ENCODE measurements at places on chromosomes 1 and 21.

- no peak for DNase-seq
These were observed 270.0 kb downstream of the USP25 start for GRCh38 chr21:15999741-16000140.

DNA sequence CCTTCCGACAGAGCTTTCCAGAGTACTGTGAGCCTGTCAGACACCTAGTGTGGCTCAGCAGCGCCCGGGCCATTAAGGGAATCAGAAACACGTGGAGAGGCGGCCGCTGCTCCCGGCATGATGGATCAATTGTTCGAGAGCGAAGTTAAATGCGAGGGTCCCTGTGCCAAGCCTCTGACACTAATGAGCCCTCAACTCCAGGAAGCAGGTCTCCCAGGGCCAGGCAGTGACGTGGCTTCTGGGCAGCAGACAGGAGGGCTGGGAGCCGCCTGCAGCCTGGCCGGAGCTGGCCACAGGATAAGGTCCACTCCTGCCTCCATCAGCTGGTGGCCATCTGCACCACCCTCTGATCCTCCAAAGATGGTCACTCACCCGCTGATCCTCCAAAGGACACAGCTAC, 67.5 kb upstream of the CLDN14 start:
- no peak for DNase-seq

- no peak for DNase-seq
These were observed 569 bp downstream of the KHDC4 start for GRCh38 chr1:155933591-155934096.

DNA sequence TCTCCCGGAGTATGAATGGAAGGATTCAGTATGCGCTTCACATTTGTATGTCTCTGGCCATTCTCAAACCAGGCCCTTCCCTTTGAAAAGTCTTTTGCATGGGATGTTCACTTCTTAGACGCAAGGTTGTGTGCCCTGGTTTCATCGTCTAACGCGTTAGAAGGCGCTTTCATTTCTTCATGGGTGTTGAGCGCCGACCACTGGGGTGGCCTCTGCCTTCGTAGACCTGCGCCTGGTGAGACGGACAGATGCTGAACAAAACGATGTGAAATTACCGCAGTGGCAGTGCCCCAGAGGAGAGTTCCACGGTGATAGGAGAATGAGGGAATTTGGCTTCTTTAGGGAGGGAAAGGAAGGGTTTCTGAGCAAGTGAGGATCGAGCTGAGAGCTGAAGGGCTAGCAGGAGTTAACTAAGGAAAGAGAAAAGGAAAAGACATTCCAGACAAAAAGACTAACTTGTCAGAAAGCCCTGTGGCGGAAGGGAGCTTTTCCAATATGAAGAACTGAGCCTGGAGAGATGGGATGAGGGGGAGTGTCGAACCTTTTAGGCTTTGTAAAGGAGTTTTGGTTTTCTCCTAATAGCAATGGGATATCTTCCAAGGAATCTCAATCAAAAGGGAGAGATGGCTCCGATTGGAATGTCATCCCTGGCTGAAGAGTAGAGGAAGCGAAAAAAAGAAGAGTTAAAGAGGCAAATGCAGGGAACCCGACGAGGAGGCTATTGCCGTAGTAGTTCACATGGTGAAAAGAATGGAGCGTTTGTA, 951 bp downstream of the GGPS1 start:
- DNase-seq: peak; percentile 59

DNA sequence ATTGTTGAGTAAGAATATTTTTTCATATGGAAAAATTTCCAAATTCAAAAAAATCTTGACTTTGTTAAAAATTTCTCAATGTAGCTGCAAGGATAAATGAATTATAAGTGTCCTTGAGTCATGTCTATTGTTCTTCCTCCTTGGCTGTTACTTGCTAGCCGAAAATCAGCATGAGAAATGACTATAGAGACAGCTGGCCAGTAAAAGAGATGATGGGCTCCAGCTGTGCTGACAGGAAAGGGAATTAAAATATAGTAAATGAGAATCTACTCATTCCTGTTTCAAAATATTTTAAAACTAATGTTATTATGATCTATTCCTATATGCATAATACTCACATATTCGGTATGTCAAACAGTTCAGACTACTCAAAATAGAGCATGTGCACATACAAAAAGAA, 1292.6 kb downstream of the BRINP3 start:
- no peak for DNase-seq

- DNase-seq: no peak
These were observed 908 bp downstream of the S100A6 start for GRCh38 chr1:153534925-153535241.

DNA sequence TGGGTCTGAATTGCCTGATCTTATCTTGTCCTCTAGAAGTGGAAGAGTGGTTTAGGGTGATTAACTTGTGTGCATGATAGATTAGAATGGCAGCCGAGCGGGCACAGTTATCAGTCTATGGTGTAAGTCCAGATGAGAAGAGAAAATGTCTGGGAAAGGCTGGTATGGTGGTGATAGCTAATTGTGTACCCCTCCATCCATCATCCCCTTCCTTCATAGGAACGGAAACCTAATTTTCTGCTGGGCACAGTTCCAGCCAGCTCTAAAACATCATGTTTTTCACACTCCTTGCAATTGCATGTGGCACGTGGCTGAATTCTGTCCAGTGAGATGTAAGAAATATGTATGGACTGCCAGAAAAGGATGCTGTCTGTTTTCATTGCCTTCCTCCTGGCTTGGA, 40.9 kb upstream of the ZP4 start:
- DNase-seq: no peak

DNA sequence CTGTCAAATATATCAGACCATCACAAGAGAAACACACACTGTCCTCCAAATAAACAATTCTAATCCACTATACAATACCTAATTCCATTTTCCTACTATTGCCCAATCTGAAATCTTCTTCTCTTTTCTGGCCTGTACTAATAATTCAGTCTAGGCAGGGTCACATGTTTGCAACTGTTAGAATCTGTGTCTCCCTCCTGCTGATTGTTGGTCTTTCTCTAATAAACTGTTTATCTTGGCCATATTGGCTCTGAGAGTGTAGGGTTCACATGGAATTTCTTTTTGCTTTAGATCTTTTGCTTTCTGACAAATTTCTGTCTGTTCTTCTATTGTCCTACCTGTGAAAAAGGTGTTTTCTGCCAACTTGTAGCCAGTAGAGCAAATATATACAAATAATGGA, 319.9 kb upstream of the ADAMTS5 start:
- DNase-seq: no peak

GRCh38 chr1:178308438-178308837, 188.3 kb downstream of the CLEC20A start:
- no peak for DNase-seq

Measured in activated T-helper 2 cell treated with anti-CD3 and anti-CD28 coated beads, Interferon-gamma antibody, Interleukin-2, Interleukin-4, amounts not matched to agents 10 μg/mL and 5 μg/mL and 100 μg/mL, durations not matched to agents 14 hours and 24 hours and 36 hours (primary cell).